ENCODE measurements at places on chromosomes 11 and 22.

DNA sequence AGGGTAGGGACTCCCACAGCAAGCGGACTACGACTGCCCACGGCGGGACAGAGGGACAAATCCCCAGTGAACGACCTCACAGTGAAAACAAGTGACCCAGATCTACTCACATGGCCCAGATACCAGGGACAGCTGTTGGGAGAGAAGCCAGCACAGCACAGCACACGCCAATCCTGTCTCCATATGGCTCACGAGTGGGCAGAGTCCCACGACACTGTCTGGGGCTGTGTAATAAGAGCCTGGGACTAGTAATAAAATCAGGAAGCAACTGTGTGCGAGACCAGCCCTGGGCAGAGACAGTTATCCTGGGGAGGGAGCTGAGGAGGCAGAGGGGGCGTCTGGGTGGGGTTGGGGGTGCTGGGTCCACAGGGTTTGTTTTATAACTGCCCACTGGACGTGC is 385.0 kb downstream of the CTTN start:
- no peak for DNase-seq

DNA sequence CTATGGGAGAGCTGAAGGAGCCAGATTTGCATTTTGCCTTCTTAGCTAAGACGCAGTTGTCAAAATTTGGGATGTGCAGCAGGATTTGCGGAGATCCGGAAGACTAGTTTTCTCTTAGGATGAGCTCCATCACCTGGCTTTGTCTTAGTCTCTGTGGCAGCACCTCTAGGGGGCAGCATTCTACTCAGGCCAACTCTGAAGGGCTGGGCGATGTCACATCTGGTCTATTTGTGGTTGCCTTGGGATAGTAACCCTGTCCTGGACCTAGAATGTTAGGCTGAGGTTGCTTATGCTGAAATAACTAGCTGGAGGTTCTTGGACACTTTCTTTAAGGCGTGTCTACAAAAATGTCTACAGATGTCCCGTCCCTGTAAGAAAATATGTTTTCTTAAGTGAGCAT is 116.2 kb downstream of the FAT3 start:
- DNase-seq, result no peak

DNA sequence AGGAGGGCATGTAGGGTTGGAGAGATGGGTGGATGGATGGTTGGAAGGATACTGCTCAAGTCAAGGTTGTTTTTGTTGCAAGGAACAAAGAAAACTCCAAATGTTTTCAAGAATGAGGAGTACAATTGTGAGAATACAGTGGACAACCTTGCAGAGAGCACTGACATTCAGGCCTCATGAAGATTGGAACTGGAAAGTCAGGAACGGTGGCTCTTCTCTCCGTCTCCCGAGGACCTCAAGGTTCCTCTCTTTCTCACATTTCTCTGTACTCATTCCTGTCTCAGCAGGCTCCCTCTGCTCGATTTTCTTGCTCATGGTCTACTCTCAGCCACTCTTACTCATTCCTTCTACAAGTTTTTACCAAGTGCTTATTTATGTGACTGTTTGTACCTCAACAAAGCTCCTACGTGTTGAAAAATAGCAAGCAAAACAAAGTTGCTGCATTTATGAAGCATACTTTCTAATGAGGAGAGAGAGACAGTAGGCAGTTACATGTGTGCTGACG is 97.6 kb downstream of the SWAP70 start:
- no peak for DNase-seq

DNA sequence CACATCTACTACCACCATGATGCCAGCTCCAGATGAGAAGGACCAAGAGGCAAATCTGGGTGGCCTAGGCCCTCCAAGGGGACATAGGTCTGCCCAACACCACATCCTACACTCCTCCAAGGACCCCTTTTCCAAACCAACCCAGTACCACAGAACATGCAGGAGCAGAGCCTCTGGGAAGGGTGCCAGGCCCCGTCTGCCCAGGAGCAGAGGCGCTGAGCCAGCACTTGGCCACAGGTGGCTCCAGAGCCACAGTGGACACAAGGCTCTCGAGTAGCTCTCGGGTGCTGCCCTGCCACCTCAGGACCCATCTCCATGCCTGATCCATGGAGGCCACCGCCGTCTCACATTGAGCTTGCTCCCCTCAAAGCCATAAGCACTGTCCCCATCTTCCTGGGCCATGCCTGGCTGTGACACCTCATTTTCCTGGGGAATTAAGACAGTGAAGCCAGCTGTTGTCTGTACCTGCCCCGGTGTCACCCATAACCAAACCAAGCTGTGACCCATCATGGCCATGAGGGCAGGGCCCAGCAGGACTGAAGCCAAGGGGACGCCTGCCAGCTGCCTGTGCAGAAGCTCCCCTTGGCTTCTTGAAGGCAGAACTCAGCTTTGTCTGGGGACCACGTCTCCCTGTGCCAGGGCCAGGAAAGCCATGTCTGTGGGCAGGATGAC is 7.4 kb downstream of the MOB2 start:
- no peak for DNase-seq

DNA sequence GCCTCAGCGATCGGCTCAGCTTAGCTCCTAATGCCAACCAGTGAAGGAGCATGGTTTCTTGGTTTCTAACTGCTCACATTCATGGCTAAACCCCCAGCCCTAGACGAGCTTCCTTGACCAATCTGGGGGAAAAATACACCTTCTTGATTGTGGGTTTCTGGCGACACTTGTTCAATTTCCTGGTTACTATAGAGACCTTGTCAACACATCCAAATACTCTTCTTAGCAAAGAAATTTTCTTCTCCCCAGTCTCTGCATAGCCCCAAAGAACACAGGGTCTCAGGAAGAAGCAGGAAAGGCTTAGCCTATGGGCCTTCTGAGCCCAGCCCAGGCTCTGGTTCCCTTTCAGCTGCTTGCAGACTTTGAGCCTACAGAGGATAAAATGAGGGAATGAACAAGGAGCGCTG is 88.5 kb upstream of the SYT13 start:
- no peak for DNase-seq

GRCh38 chr22:40322021-40322420 is 24.3 kb upstream of the ADSL start:
- DNase-seq, result peak; percentile 27

DNA sequence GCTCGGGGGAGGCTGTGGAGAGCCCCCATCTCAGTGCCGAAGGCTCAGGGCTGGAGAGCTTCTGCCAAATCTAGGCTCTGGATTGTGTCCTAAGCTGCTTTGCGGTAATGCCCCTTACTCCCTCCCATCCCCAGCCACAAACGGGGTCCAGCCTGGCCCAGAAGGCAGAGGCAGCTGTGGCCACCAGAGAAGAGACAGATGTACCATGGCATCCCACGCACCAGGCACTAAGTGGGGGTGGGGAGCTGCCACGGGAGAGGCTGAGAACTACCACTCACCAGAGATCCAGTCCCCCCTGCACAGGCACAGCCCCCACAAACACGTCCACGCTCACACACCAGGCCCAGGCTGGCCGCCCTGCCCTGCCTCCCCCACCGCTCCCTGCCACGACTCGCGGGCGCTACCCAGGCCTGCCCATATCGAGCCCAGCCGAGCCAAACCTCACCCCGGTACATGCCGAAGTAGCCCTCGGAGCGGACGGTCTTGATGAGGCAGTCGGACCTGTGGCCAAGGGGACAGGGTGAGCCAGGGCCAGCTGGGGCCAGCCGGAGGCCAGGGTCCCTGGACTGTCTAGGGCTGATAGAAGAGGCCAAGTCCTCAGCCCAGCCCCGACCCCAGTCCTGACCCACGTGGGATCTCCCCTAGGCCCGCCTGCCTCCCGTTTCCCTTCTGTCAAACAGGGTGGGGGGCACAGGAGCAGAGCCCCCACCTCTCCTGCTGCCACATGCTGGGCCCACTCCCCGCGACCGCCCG is 3.9 kb downstream of the SLC25A22 start:
- DNase-seq, result no peak

- no peak for DNase-seq
Observed at GRCh38 chr11:34002420-34002819, 49.1 kb upstream of the CAPRIN1 start.

DNA sequence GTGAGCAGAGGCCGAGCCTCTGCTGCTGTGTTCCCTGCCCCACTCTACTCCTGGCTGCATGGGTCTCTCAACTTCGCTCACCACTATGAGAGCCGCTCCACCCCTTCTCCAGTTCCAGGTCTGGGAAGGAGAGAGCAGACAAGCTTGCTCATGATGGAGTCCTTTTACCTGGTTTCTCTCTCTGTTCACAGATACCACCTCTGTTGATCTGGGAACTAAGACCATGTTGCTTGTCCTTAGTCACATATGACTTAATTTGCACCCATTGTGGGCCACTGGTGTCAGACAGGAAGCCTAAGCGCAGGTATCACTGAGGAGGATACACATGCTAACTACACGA is 26.8 kb downstream of the MCM5 start:
- no peak for DNase-seq

GRCh38 chr11:9982796-9983579 is 311.0 kb downstream of the SBF2 start:
- DNase-seq, result no peak

GRCh38 chr22:50731811-50732624 is 6.0 kb upstream of the ACR start:
- DNase-seq, result no peak

DNA sequence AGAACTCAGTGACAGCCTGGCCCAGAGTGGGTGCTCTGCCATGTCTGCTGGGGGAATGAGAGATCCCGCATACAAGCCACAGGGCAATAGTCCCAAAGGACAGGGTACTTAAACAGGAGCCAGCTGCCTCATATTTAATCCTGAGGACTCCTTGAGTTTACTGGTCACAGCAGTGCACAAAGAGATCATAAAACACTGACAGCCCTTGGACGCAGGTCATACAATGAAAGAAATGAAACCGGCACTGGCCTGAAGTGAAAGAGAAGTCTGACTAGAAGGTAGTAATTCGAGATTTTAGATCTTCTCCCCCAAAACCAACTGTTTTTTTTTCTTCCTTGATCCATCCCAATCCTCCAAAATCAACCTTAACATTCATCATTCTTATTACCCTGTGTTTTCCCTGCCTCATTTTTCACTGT is 299.8 kb upstream of the SYN3 start:
- DNase-seq, result no peak

GRCh38 chr22:45577746-45578523 is 75.3 kb downstream of the FBLN1 start:
- peak; percentile 71 for DNase-seq

DNA sequence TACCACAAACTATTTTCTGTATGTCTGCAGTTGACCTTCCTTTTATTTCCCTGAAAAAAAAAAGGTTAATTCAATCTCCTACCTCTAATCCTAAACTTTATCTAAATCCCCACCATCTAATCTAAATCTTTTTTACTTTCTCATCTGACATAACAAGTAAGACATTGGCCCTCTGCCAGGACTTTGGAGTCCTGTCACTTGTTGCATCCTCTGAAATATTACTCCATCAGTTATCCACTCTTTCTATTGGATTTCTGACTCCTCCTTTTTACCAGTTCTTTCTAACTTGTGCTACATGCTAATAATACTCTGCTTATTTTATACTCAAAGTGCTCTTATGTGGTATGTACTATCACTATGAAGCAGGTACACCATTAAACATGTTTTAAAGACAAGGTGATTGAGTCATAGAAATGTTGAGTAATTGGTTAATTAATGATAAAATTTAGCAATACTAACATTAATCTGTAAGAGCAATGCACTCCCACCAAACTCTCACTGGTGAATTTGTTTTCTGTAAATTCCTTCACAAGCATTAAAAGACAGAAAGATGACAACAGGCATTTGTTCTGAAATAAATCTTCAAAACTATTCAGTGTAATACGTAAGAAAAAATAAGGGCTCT is 914.2 kb upstream of the RAG2 start:
- DNase-seq, result no peak

DNA sequence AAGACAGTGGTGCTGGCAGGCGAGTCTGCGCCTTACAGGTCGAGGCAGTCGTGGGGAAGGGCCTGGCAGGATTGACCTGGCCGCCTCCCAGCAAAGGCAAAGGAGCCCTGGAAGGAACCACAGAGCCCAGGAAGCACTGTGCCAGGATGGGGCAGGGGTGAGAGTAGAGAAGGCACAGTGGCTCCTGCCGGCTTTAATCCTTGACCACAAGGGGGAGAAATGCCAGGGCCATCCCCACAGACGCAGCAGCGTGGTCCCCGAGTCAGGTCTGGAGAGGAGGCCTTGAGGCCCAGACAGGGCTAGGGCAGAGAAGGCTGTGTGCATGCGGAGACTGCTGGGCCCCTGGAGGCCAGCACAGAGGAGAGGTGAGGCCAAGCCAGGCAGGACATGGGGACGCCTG is 9.9 kb upstream of the NDUFS8 start:
- DNase-seq, result no peak

DNA sequence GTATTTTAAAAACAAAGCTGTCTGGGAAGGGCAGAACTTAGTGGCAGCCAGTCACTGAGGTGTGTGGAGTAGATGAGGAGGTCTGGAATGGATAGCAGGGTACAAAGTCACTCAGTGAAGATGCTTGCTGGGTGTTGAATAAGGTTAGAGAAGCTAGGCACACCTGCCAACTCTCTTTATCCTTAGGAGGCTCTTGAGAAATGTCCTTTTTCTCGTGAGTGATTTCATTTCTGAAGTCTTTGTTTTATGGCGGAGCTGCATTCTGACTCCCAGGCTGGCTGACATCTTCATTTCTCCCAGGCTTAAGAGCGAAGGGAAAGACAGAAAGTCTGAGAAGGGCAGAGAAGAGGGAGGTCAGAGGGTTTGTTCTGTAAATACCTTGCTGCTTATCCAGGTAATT is 31.0 kb downstream of the CECR2 start:
- DNase-seq, result no peak

DNA sequence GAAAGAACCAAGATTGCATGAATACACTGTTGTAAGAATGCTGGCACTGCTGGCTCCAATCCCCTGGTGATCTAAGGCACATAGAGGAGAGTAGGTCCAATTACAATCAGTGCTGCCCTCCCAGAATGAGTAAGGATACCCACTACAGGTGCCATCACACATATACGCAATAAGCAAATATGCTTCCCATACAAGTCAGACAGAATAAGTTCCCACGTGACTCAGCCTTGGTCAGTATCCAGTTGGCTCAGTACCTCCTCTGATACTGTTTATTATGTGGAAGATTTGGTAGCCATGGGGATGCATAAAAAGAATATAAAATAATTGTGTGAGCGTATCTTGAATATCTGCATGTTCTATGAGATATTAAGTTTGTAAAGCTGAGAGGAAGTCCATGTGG is 8.9 kb upstream of the OR2D3 start:
- no peak for DNase-seq

- no peak for DNase-seq
Observed at GRCh38 chr11:104908186-104908531, 9.9 kb upstream of the CASP12 start.

Measured in hematopoietic multipotent progenitor cell treated with erythropoietin and hydrocortisone succinate and interleukin-3 and kit ligand, for 17 days (in vitro differentiated cells).